ENCODE measurements at places on chromosomes 11 and 22.
A peak's percentile ranks its signal among the peaks of the same experiment; 100 is the strongest.

DNA sequence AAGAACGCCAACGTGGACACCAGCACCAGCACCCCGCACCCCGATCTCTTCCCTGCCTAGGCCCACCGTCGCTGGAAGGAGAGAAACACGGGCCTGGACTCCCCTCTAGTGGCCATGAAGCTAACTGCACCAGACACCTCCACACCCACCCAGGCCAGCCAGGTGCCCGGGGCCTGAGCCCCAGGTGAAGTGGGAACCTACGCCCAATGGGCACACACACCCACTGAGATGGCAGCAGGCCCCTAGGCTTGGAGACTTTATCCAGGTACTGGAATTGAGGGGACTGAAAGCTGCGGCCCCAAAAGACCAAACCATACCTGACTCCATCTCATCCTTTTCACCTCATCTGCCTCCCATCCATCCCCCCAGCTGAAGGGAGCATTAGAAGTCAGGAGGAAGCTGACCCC lies 81.0 kb downstream of the BUD13 start:
- no peak for DNase-seq

- no peak for DNase-seq
These were observed at the start of gene MMP8 for GRCh38 chr11:102724904-102725500. MMP8 (minus strand) TSS chr11:102724954; CDS start chr11:102724855, 99 bp downstream.

DNA sequence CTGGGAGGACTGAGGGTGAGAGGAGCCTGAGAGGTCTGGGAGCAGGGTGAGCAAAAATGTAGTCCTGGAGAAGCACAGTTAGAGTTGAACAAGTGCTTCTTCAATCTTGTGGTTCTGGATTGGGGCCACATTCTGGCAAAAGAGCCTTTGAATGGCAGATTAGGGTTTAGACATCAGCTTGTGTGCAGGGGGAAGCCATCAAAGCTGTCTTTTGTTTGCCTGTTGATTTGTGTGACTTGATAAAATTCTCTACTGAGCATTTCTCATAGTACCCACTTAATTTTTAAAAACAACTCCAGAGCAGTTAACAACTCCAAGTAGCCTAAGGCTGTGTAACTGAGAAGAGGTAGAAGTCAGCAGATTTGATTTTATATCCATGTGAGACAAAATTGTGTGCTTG lies 166.2 kb downstream of the FAT3 start:
- no peak for DNase-seq

DNA sequence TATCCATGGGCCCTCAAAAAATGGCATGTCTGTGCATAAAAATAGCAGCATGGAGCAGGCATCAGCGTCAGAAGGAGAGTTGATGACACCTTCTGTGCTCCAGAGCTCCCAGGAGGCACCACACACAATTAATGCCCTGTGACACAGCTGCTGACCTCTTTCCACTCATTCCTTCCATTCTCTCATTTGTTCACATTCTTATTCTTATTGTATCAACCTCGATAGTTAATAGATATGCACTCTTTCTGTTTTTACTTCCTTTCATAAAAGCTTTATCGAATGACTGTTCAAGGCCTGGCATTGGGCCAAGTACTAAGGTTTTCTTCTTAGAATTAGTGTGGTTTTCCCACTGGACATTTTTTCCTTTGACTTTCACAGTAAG lies 266.0 kb upstream of the MTNR1B start:
- DNase-seq: no peak

GRCh38 chr22:46107753-46108563 lies 42.4 kb upstream of the PPARA start:
- DNase-seq: no peak

DNA sequence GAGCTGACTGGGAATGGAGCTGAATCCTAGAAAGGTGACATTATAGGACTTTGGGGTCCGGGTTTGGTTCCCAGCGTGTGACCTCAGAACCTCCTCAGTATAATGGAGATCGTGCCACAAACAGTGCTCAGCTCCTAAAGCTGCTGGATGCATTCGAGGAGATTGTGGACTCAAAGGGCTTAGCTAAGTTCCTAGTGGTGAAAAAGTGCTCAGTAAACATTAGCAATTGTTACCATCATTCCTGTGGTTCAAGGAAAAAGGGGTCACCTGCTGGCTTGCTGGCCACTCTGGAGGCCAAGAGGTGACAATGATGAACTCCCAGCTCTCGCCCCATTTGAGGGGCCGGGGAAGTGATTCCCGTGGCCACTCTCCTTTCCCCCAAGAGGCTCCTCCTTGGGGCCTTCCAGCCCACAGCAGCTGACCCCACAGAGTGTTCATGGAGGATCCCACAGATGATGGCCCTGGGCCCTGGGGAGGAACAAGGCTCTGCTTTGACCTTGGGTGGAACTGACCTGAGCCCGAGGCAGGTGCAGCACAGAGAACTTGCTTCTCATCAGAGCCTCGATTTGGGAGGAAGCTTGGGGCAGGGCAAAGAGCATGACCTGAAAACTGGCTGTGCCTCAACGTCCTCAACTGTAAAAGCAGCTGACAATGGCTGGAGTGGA lies 40.1 kb downstream of the TRIM29 start:
- no peak for DNase-seq

GRCh38 chr11:15918212-15918611 lies 438.1 kb downstream of the SOX6 start:
- DNase-seq: peak; percentile 21

DNA sequence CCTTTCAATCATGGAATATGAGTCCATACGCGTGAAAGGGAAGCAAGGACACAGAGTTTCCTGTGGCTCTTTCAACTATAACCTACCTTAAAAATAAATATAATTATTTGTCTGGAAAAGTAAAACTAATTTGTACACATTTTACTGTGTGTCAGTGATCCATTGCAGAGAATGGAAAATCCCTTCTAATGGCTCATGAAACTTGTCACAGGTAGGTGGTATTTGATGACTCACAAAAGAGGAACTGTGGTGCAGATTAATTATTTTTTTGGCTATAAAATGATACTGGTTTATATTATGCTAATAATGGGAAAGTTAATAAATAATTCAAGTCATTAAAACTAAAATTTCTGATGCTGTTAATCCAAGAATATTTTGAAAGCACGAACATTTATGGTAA lies 792.2 kb downstream of the METTL15 start:
- no peak for DNase-seq

DNA sequence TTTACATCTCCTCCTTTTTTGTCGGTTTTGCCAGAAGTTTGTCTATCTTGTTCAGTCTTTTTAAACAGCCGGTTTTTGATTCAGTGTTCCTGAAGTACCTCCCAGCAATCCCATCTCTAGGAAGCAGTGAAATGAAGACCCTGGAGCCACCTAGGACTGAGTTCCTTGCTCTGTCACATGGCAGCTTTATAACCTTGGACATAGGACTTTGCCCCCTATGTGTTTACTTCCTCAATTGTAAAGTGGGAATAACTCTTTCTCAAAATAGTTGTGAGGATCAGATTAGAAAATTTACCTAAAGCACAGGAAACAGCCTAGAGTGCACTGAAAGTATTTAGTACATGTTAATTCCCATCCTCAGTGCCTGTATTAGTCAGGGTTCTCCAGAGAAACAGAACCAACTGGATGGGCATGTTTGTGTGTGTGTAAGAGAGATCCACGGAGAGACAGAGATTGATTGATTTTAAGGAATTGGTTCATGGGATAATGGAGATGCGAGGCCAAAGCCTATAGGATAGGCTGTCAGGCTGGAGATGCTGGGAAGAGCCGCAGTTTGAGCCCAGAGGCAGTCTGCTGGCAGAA lies 20.0 kb downstream of the FAM83F start:
- DNase-seq: no peak

GRCh38 chr11:110303414-110303826 lies 7.0 kb upstream of the RDX start:
- DNase-seq: no peak
